Uterus (tissue), 4 donors: ENCODE measurements at places on chromosomes 16 and 17. TPM values are rescaled to one million over a fixed set of nuclear protein-coding genes. Genes with fewer than 3 reads are reported as not detected.

Gene ZPBP2
- total RNA-seq, result not detected

Gene MEOX1
- 24.3 TPM for total RNA-seq

Gene NSRP1
- 38.4 TPM for total RNA-seq

Gene MT1G
- not detected for total RNA-seq

Gene FAM83G
- 1.0 TPM for total RNA-seq

Gene FBXL16
- total RNA-seq, result not detected

Gene PABPN1L
- total RNA-seq, result not detected

Gene TPSB2
- 21.8 TPM for total RNA-seq

Gene ALOXE3
- total RNA-seq, result not detected

Gene GOSR2
- 83.5 TPM for total RNA-seq

DNA sequence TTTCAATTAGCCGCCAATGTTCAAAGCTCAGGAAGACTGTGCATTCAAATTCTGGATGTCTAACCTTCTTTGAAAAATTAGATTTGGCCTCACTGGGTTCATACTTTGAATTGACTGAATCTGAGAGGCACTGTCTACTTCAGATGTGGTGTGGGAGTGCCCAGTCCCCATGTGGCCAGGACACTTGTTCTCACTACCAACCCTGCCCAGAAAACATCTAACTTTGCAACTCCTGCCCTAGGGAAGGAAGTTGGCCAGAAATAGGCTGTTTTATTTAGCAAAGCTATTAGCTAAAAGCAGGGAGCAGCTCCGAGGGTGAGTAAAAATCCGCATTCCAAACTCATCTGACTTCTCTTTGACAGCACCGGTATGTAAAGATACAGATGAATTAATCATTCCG is 86.3 kb downstream of the XYLT1 start:
- no peak for DNase-seq

GRCh38 chr16:19706846-19707245 is 11.2 kb downstream of the KNOP1 start:
- no peak for DNase-seq

- no peak for DNase-seq
These were observed 5.5 kb upstream of the DNAI2 start for GRCh38 chr17:74268558-74268957.

DNA sequence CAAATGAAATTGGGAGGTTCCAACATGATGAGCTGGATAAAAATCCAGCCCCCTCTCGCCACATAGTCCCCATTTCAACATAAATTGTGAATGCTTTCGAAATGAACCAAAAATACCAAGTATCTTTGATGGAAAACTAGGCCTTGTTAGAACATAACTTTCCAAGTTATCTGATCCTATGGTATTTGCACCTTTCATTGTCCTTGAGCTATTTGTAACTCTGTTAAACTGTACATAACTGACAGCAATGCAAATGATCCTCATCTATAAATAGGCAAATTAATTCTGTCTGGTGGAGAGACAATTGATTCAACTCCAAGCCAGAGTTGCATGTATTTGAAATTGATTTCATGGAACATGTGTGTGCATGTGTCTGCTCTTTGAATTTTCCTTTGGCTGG is 18.2 kb downstream of the CMTM4 start:
- DNase-seq, result no peak

- DNase-seq, result no peak
These were observed 4.5 kb upstream of the ZC3H7A start for GRCh38 chr16:11801481-11802021.

DNA sequence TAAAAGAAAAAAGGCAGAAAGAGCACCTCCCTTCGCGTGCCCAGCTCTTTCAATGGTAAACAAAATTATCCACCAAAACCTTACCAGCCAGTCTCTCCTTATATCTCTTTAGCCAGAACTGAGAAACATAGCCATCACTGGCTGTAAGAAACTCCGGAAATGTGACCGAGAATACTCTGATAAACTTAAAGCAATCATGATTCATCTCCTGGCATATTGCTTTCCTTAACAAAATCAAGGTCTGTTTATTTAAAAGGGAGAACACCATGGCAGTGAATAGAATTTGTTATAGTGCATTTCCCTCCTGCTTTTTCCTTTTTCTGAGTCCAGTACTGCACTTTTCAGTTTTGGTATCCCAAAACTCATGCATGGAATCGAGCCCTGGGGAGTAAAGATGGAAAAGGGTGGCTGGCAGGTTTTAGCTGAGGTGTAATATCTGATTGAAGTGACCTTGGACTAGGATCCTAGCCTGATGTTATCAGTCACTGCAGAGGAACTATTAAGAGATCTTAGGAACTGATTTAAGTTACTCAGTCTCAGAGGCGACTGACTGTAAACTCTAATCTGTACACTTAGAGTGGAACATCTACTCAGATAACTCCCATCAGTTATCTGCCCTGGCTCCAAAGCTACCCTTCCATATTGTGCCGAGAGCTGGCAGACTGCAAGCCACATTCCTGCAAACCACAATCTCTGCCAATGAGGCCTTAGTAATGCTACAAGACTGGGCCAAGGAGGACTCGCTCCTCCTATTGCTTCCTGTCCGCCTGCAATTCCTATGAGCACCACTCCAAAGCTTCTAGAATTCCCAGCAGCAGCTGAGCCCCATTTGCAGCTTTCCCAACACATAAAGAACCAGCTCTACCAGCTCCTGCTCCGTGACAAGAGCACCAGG is 7.4 kb upstream of the COX10 start:
- DNase-seq, result no peak

- DNase-seq, result no peak
These were observed 64.8 kb downstream of the CLEC16A start for GRCh38 chr16:11009027-11009755.

DNA sequence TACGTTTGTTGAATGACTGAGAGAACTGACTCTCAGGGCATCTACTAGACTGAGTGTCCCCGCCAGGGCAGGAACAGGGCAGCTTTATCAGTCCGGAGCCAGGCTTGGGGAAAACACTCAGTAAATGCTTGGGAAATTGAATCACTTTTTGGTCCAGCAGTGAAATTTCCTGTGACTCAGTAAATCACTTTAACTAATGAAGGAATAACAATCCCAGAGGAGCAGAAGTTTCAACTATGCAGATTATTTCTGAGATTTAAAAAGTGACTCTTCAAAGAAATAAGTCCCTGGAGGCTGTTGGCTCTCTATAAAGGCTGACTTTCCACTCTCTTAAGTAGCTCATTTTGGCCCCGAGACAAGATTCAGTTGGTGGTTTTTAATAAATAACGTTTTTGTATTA is 101.8 kb downstream of the FOXL1 start:
- DNase-seq, result no peak

- DNase-seq, result no peak
These were observed 80.6 kb downstream of the AMFR start for GRCh38 chr16:56344518-56345405.

DNA sequence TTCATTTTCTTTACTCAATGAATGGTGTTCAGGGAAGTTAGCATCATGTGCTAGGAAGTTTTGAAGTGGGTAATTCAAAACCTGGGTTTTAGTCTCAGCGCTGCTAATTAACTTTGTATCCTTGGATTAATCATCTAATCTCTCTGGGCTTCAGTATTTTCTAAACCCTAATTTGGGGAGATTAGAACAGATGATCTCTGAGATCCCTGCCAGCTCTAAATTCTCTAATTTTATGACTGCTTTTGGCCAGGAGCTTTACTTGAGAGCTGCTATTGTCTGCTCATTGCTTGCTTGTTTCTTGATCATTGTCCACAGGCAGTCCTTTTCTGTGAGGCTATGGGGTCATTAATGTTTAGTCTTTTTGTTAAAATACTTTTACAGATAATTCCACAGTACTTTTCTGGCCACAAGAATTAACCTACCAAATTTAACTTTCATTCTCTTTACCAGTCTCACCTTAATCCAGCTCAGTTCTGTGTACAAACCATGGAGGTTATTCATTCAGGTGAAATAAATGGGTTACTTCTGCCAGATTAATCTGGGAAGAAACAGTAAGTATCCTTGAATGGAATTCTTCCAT is 28.4 kb upstream of the VWA3A start:
- no peak for DNase-seq

DNA sequence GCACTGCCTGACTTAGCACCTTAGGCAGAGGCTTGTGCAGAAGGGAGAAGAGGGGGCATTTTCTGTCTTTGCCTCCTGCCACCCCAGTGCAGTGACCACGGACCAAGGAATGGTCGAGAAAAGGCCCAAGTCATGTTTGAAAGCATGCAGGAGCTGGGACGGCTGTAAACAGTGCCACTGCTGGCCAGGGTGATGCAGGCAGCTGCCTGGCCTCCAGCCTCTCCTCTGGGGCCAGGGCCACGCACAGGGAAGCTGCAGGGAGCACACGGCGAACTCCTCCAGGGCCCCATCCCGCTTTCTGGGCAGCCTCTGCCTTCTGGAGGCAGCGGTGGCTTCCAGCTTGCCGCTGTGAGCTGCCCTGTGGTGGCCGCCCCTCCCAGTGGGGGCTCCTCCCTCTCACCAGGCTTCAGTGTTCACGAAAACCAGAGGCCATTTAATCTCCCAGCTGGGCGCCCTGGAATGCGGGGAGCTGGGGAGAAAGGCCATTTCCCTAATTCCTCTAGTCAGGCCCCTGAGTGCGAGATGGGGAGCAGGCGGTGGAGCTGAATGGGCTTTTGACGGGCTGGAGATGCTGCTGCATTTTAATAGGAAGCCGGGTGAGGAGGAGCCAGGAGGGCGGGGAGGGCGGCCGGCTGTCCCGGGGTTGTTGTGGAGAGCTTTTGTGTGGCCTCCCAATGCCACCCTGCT is 28.7 kb upstream of the DNAI2 start:
- no peak for DNase-seq

- DNase-seq, result peak; percentile 18
These were observed 7.9 kb upstream of the TMEM88 start for GRCh38 chr17:7846765-7847661.

DNA sequence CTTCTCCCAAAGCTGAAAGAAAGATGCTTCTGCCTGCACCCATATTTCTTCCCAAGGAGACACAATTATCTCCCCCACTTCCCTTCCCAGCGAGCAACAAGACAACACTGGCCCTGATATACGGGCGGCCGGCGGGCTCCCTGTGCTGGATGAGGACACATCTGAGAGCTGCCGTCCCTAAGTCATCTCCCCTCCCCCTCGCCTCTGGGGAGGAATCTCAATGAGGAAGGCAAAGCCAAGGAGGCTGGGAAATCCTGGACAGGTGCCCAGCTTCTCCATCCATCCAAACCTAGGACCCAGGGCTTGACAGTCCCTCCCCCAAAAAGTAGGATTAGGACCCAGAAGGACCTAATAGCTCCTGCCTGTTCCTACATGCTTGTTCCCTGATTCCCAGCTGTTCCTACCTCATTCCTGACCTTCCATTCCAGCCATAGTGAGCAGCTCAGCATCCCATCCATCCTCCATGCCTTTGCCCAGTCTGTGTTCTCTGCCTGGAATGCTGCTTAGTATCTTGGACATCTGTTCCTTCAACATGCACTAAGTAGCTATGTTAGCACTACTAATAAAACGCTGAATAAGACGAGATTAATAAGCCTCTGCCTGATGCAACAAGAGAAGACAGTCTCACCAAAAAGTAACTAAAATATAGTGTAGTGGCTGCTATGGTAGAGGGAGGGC is 167.9 kb downstream of the CCT6B start:
- DNase-seq, result no peak

GRCh38 chr16:73616770-73617169 is 568.8 kb upstream of the ZFHX3 start:
- no peak for DNase-seq

DNA sequence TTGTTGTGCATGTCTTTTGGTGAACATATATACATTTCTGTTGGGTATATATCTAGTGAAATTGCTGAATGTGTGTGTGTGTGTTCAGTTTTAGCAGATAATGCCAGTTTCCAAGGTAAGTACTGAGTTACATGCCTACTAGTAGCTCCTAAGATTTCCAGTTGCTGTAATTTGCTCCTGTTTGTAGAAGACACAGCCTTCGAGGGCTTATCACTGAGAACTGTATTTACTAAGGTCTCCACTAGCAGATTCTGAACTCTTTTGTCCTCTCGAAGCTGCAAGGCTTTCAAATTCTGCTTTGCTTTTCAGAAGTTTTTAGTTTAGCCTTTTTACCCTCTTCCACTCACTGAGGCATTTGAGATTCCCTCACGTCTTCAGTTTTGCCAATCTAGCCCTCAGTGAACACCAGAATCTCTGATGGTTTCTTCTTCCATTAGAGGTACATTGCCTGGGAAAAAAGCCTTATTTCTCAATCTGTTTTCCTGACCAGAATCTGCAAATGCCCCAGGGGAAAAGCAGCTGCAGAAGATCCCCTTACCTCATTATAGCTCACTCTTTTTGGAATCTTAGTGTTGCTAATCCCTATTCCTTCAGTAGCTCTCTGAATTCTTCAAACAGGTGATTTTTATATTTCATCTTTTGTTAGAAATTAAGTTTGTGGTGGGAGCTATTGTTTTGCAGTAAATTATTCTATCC is 52.9 kb downstream of the NF1 start:
- no peak for DNase-seq

DNA sequence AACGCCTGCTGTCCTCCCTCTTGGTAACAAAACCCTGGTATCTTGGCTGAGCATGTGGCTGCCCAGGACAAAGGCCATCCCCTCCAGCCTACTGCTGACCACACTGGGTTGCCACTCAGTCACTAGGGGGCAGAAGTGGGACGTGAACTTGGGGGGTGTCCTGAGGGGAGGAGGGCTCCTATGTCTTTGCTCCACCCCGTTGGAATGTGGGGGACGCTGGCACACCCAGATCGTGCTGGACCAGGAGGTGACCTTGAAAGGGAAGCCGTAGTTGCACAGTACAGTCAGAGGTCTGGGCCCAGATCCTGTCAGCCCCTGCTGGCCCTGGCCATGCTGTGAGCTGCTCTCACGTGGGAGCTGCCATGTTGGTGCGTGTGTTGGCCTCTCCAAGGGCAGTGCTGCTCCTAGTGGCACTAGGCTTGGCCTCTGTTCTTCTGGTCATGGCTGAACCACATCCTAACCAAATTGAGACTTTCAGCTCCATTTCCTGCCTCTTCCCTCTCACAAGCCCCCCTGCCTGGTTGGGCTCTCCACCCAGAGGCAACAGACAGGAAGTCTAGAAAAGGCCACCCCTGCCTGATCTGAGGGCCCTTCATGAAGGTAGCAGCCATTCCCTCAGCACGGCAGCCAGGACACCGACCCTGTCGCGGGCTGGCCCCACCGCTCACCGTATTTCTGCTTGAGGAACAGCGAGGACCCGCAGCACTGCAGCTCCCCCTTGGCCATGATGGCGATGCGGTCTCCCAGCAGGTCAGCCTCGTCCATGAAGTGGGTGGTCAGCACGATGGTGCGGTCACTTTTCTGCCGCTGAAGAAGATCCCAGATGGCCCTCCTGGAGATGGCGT is 29.0 kb upstream of the RNPS1 start:
- DNase-seq, result no peak

DNA sequence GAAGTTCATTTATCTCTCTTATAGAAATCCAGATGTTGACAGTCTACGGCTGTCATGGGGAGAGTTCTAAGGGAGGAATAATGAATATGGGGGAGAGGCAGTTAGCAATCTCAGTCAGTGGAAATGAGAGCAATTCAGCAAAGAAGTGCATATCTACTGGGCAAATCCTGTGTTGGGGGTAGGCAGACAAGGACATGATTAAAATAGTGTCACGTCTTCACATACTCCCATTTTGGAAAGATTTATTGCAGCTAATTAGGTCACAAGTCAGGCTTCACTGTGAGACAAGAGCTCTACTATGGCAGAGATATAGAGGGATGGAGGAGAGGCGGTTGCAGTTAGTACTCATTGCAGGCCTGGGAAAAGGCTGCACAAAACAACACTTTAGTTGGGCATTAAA is 29.8 kb downstream of the LRRC36 start:
- no peak for DNase-seq

GRCh38 chr17:67258821-67259468 is 13.9 kb upstream of the HELZ start:
- no peak for DNase-seq

- no peak for DNase-seq
These were observed 47.6 kb upstream of the MGAT5B start for GRCh38 chr17:76820561-76820960.
